ENCODE measurements at places on chromosomes 2 and 18.

DNA sequence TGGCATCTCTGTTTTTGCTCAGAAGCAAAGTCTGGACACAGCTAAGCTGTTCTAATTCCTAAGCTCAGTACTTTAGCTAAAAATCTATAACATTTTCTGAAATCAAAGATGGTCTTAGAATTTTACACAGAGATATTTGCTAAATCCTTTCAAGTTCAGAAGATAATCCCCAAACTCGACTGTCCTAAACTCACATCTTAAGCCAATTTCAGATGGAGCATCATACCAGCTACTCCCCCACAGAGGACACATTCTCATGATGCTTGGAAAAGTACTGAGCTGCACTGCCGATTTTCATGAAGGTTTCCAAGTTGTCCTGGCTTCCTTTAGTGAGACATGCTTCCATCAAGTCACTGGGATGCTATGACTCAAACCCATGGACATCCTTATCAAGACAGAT, 535.5 kb downstream of the SUCLG1 start:
- no peak for DNase-seq

DNA sequence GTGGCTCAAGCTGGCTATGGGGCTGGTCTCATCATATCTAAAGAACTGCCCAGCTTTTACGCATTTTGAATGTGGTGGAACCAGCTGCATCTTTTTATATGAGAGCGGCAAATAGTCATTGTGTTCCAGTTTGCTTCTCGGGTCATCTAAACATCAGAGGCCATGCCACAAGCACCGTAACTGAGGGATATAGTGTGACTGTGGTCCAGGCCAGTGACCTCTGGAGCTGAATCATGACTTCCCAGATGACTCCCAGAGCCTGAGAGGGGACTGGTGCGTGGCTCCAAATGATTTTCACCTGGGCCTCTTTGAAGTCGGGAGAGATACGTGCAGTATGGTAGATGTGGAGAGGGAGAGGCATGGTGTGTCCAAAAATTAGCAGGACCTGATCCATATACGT, 271.0 kb downstream of the NEDD4L start:
- no peak for DNase-seq

DNA sequence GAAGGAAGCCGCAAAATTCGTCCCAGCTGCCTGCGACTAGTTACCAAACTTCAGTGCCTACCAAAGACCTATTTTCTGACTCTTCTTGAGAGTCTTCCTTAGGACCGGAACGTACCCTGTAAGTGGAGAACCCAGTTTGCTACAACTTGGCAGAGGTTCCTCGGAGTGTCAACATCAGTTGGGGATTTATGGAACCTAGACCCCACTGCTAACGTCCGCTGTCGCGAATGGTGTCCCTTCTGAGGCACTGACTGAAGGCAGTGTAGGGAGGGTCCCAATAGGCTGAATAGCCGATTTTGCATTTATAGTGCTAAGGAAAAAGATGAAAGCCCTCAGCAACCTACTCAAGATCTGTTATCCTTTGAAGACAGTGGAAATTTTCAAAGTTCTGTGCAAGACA, 568 bp upstream of the STK17B start:
- no peak for DNase-seq

GRCh38 chr2:12750166-12750905, 33.6 kb downstream of the TRIB2 start:
- no peak for DNase-seq

DNA sequence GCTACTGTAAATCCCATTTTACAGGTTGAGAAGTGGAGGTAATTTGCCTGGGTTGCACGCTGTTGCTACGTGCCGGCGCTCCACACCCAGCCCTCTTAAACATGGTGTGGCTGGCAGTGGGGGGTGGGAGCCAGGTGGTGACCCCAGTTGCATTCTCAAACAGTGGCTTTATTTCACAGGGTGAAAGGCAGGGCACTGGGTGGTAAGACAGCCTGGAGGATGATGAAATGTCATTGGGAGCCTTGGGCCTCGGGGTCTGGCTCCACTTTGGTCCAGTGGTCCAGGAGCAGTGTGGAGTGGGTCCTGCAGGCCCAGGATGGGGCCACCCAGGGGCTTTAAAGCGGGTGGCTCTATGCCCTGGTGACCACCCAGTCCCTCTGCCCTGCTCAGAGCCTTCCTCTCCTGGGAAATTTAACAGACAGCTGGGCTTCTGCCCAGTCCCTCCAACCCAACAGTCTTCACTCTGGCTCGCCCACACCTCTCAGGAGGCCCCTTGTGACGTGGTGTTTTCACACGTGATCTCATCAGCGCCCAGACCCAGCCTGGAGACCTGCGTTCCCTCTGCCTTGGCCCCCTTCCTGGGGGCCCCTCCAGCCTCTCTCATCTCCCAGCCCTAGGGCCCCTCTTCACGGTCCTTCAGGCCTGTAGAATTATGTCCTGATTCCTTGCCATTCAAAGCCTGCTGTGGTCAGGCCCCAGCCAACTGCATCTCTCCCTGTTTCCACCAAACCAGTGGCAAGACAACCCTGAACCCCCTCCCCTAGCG, 92.5 kb downstream of the INHBB start:
- DNase-seq: no peak
